ENCODE measurements at places on chromosomes 12 and 14. TPM values are rescaled to one million over a fixed set of nuclear protein-coding genes. Genes with fewer than 3 reads are reported as not detected.

The AMHR2 gene
- not detected for total RNA-seq

The KCNK10 gene
- 5.4 TPM for total RNA-seq

GRCh38 chr12:115216301-115216700 lies 532.3 kb upstream of the TBX3 start:
- DNase-seq: no peak

The JDP2 gene
- total RNA-seq: 29.5 TPM

GRCh38 chr12:103978384-103978982 lies 12.8 kb downstream of the TDG start:
- DNase-seq: no peak

GRCh38 chr14:71532344-71532743 lies 399.9 kb upstream of the RGS6 start:
- no peak for DNase-seq

The OR6C2 gene
- not detected for total RNA-seq

DNA sequence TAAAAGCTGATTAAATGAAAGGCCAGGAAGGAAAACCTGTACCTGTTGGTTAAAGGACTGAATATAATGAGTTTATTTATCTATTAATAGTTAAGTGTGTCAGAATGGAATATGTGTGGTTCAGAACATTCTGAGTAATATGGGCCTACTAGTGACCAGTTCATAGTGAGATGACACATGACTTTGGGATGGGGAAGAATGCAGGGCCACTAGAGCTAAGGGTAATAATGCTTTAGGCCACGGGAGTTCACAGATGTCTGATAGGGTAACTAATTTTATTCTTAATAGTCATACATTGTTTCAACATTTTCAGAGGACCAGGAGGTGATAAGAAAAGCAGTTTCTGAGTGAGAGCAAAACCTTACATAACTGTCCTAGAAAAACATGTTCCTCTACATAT lies 247.8 kb upstream of the OR4E1 start:
- DNase-seq: no peak

The FAM222A gene
- total RNA-seq: 3.0 TPM

The TTC8 gene
- 16.3 TPM for total RNA-seq

DNA sequence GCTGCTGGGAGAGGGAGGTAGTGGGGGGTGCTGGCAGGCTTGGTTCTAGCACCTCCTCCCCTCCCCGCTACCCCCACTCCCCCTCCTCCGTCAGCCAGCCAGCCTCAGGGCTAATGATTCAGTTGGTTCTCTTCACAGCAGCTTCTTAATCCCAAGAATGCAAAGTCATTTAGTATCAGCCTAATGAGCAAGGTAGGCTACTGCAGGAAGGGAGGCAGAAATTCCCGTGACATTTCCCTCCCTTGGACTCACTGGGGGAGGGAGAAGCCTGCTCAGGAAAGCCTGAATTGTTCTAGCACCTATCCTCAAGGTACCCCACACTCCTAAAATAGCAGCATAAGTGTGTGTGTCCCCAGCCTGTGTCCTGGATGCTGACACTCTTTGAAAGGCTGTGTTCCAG lies 29.8 kb downstream of the ITPK1 start:
- DNase-seq: no peak

Data from left colon (tissue), 2 donors.